ENCODE measurements at places on chromosomes 11 and 22. TPM values are rescaled to one million over a fixed set of nuclear protein-coding genes. Genes with fewer than 3 reads are reported as not detected.

The RFPL3 gene
- not detected for total RNA-seq

The CDC42BPG gene
- total RNA-seq = 10.3 TPM

The GRAMD1B gene
- 10.7 TPM for total RNA-seq

The ZDHHC5 gene
- 78.8 TPM for total RNA-seq

The ESAM gene
- 3.0 TPM for total RNA-seq

The FAM83F gene
- total RNA-seq = 1.2 TPM

The GRIK4 gene
- total RNA-seq = not detected

The LDHAL6A gene
- 0.14 TPM for total RNA-seq

The B3GAT3 gene
- total RNA-seq = 79.8 TPM

The RTL10 gene
- 30.9 TPM for total RNA-seq

The JAML gene
- 157 TPM for total RNA-seq

The OR2AG2 gene
- total RNA-seq = not detected

The OR8H1 gene
- total RNA-seq = not detected

The GTSE1 gene
- total RNA-seq = 0.68 TPM

The NRXN2 gene
- total RNA-seq = 0.21 TPM

The DDX25 gene
- total RNA-seq = not detected

The OR8K1 gene
- total RNA-seq = not detected

The OR6T1 gene
- total RNA-seq = not detected

The KRTAP5-8 gene
- total RNA-seq = not detected

The PRR5 gene
- 85.3 TPM for total RNA-seq

The HBG2 gene
- not detected for total RNA-seq

The MMP8 gene
- total RNA-seq = not detected

The SCN3B gene
- not detected for total RNA-seq

The SLC22A9 gene
- not detected for total RNA-seq

The ZMAT5 gene
- 23.8 TPM for total RNA-seq

The C22orf15 gene
- 4.1 TPM for total RNA-seq

The BRSK2 gene
- 0.42 TPM for total RNA-seq

The APOBEC3G gene
- total RNA-seq = 24.3 TPM

The FAT3 gene
- total RNA-seq = not detected

The LMO2 gene
- total RNA-seq = 0.99 TPM

The MMP13 gene
- not detected for total RNA-seq

The PRR33 gene
- total RNA-seq = not detected

The SHISAL1 gene
- not detected for total RNA-seq

The MS4A15 gene
- total RNA-seq = not detected

The PAX6 gene
- total RNA-seq = not detected

The FGF3 gene
- not detected for total RNA-seq

The UBQLNL gene
- total RNA-seq = 0.47 TPM

The YPEL4 gene
- 12.9 TPM for total RNA-seq

The TREH gene
- total RNA-seq = not detected

The OR10A2 gene
- total RNA-seq = not detected

The TMEM225 gene
- not detected for total RNA-seq

The P2RX6 gene
- 2.7 TPM for total RNA-seq

The MRGPRF gene
- total RNA-seq = not detected

The SCARF2 gene
- total RNA-seq = 2.9 TPM

All from naive thymus-derived CD8-positive, alpha-beta T cell (primary cell).